ENCODE measurements at places on chromosomes 3 and 15.

DNA sequence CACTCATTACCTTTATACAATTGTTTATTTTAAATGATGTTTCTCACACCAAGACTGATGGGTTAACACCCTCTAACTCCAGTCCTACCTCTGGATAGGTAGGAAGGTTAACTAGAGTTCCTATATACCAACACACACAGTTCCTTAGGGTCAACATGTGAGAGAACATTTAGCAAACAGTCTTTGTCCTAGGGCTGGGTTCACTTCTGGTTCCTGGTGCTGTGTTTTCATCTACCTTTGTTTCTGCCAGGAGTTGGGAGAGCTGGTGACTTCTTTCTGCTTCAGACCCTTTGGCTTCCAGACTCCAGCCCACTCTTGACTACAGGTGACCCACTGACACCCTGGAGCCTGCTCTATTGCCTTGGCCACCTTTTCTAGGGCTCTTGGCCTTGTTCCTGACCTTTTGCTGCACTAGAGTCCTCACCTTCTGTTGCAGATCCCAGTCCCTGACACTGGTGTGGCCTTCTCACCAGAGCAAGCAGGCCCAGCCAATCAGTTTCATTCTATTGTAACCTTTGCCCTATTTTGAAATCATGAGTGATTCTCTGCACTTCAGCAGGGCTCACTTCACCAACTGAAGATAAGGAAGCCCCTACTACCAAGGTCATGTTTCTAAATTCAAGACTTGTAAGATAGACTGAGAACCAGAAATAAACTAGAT lies 50.0 kb upstream of the SECISBP2L start:
- no peak for DNase-seq

DNA sequence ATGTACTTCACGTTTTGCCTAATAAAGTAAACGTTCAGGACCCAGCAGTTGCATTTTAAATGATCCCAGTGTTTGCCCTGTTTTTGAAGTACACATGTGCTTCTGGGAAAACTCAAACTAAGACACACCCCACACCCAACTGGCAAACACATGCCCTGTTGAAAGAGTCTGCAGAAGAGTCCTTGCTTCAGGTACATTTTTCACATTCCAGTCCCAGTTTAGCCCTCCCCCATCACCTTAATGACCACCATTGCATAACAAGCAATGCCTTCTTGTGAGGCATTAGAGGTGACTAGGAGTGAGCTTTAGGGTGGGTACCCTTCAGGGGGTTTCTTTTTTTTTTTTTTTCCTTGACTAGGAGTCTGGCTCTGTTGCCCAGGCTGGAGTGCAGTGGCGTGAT lies 322.3 kb downstream of the CNTN4 start:
- DNase-seq: no peak

DNA sequence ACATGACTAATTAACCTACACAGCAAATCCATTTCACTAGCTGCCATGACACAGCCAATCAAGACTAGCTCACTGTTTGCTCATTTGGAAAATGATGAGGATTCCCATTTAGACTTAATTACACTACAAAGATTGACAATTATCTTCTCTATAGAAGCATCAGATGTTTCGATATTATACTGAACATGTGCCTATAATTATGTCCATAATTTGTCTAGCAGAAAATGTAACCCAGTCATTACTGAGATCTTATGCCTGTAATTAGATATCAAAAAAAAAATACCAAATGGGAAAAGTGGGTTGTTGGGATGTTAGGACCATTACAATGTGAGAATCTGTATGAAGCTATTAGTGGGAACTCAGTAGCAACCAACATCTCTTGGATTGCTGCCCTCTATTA lies 344.2 kb upstream of the MCTP2 start:
- no peak for DNase-seq

DNA sequence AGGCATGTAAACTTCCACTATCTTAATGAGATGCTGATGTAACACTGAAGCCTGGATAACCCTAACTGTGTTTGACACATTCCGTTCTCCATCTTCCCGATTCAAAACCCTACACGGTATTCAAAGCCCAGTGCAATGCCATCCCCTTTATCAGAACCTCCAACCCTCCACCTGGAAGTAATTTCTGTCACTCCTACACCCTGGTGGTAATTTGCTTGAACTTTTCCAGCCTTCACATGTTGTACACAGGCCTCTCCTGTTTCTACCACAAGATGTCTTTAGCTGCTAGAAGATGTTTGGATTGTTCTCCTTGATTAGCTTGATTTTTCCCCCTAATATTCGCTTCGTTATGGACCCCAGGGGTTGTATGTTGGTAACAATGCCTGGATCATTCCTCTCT lies 208.9 kb downstream of the CHST2 start:
- no peak for DNase-seq

DNA sequence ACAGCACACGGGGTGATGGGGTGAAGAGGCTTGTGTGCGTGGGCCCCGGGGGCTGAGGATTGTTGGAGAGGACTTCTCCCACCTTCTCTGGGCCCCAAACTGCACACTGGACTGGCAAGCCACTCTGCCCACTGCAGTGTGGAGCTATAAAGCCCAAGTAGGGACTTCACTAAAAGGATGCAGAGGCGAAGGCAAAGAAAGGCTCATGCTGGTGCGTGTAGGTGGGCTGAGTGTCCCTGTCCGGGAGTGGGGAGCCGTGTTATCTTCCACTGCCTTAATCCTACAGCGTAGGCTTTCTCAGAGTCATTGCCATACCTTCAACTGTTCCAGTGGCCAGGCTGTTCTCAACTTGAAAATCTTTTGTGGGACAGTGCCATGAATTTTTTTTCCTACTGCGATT lies 3.9 kb downstream of the PPARG start:
- DNase-seq: no peak

GRCh38 chr3:99781761-99782160 lies 35.9 kb upstream of the CMSS1 start:
- DNase-seq: no peak

GRCh38 chr15:58433597-58434333 lies 2.0 kb downstream of the LIPC start:
- no peak for DNase-seq

GRCh38 chr3:50410608-50411139 lies 51.4 kb upstream of the TMEM115 start:
- DNase-seq: no peak

DNA sequence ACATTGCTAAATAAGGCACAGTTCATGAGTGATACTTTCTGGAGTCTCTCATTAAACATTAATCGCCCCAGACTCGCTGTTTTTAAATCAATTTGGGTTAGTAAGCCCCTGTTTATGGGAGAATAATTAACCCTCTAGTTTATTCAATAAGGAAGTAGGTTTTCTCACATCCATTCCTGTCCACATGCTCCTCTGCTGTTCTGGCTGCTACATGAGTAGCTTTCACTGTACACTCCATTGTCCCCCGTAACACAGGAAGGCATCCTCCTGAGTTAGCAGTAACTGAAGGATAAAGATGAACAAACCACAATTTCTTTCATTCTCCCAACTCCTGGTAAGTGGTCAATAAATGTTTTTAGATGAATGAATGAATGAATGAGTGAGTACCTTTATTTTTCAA lies 378.5 kb downstream of the DIPK2A start:
- no peak for DNase-seq

DNA sequence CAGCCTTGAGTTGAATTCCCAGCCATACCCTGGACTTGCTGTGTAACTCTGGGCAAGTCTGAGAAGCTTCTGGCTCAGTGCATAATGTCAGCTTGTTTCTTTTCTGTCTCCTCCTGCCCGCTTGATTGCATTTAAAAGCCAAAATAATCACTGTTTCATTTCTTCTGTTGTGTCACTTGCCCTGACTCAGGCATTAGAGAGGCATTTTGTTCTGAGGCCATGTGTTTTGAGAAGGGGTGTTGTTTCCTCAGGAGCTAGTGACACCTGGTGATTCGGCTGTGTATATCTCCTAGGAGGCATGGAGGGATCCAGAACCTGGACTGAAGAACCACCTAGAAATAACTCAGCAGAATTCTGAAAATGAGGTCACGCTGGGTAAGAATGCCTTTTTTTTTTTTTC lies 16.0 kb downstream of the WDR73 start:
- DNase-seq: no peak

GRCh38 chr3:81097889-81098288 lies 663.6 kb downstream of the GBE1 start:
- DNase-seq: no peak

DNA sequence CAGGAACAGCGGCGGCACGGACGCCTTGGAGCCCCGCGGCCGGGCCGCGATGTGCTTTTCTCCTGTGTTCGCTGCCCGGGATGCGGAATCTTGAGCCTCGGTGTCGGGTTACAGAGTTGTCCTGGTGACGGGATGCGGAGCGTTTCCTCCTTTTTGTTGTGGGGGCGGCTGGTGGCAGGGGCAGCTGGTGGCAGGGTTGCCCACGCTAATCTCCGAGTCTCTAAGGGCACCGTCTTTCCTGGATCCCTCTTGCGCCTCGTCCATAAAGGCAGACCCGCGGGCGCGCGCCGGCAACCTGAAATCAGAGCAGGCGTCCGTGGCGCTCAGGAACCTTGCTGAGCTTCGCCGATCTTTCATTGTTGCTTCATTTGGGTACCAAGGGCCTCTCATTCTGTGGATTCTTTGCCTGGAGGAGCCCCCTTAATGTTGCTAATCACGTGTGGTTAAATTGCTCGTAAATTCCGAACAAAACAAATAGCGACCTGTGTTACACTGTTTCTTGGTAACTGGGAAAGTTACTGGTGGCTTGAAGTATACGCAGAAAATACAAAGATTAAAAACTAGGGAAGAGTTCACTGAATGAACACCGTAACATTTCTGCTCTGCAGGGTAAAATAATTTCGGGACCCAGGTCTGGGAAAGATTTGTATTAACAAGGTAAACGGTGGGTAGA lies 844 bp upstream of the PFN2 start:
- peak; percentile 28 for DNase-seq

GRCh38 chr3:35969406-35969805 lies 330.1 kb downstream of the ARPP21 start:
- DNase-seq: no peak

GRCh38 chr3:69806735-69807438 lies 67.6 kb downstream of the MITF start:
- DNase-seq: no peak

DNA sequence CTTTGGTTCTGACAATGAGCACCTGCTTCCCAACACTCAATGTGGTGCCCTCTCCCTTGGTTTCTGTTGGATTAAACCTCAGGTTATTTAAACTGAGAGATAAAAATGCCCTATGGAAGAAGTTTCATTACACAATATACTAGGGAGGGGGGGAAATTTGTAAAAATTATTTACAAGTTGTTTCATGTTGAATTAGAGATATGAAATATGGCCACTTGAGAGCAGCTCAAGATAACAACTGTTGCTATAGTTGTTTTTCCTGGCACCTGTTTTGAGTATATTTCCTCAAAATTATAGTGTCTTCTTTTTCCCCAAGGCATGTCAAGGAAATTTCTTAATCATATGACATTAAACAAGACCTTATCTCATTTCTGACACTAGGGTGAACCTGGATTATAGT lies 101.7 kb upstream of the COL6A5 start:
- no peak for DNase-seq
